ENCODE measurements at places on chromosomes 7 and 10. TPM values are rescaled to one million over a fixed set of nuclear protein-coding genes. Genes with fewer than 3 reads are reported as not detected.

Gene CDK14
- 117 TPM for total RNA-seq

Gene ARMC3
- total RNA-seq = 7.9 TPM

Gene CHST15
- total RNA-seq = 8.1 TPM

Gene NUTM2B
- total RNA-seq = 1.9 TPM

Gene OR9A2
- not detected for total RNA-seq

Gene H2BK1
- total RNA-seq = not detected

Gene FAM25A
- total RNA-seq = not detected

Gene PLEKHA1
- 44.0 TPM for total RNA-seq

Gene EVX1
- not detected for total RNA-seq

Data from progenitor cell of endocrine pancreas (in vitro differentiated cells).